ENCODE measurements at places on chromosomes 11 and 22.

GRCh38 chr22:46914481-46914880 lies 152.0 kb downstream of the TBC1D22A start:
- DNase-seq = no peak

DNA sequence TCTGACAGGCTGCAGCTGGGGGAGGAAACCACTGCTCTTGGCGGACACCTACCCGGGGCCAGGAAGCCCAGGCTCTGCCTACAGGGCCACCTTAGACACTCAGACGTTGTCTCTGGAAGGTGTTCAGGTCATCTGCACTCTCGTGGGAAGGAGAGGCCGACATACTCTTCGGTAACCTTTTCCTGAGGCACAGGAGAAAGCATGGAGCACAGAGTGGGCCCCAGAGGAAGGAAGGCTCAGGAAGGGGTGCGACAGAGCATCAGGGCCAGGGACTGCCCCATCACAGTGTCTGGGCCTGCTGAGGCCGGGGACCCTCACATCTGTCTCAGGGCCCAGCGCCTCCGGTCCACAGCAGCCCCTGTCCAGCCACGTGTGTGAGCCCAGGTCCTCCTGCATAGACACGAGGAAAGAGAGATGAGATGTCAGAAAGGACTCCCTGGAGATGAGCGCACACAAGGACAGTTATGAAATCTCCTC lies 18.2 kb upstream of the TUB start:
- DNase-seq = no peak

GRCh38 chr11:107430525-107430924 lies 27.1 kb downstream of the CWF19L2 start:
- no peak for DNase-seq

GRCh38 chr11:63503492-63503891 lies 2.4 kb upstream of the LGALS12 start:
- DNase-seq = peak; percentile 64

DNA sequence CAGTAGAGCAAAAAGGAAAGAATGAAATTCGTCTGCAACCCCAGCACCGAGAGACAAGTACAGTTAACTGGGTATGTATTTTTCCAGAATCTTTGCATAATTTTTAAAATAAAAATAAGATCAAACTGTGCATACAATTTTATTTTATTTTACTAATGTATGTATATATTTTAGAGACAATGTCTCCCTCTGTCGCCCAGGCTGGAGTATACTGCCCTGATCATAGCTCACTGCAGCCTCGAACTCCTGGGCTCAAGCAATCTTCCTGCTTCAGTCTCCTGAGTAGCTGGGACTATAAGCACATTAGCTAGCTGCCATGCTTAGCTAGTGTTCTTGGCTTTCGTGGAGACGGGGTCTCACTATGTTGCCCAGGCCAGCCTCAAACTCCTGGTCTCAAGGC lies 18.8 kb upstream of the DRD2 start:
- DNase-seq = no peak

DNA sequence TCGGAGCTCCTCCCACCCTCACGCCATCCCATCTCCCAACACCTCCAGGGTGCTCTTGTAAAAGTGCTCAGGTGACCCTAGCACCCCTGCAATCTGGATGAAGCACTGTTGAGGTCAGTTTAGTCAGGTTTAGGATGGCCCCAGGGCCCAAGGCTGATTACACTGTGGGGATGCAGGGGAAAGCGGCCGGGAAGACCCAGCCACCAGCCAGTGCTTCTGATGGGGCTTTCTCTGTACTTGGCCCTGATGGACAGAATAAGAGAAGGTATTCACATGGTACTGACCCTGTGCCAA lies 28.7 kb downstream of the TPBGL start:
- DNase-seq = no peak

GRCh38 chr22:47678636-47679287 lies 916.3 kb downstream of the TBC1D22A start:
- no peak for DNase-seq

DNA sequence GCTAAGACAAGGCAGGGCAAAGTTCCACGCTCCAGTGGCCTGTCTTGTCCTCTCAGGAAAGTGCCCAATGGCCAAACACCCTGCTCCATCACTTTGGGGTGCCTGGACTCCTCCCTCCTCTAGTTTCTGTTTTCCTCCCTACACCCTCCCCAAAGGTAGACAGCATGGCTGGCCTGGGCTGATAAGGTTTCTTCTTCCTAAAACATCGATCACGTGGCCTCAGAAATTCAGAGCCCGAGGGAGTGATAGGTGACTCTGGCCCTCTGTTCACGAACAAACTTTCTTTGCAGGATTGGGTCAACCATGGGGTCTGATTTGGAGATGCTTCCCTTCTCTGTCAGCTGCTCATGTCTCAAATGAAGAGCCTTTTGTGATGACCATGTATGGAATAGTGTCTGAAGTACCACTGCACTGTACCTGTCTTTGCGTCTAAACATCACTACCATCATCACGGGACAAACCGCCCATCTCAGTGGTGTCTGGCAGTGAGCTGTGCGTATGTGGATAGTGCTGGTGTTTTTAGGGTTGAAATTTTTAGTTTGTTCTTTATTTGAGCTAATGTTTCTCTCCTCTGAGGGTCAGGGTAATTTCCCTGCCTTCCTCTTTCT lies 6.1 kb downstream of the MICAL2 start:
- no peak for DNase-seq

DNA sequence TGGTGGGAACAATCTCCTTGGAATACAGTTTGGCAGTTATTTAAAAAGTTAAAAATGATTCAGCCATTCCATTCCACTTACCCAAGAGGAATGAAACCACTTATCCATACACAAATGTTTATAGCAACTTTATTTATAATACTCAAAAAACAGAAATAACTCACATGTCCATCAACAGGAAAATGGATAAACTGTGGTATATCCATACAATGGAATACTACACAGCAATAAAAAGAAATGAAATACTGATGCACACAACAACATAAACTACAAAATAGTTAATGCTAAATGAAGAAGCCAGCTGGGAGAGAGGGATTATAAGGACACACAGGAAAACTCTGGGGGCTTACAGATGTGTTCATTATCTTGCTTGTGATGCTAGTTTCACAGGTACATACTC lies 64.7 kb downstream of the FCHSD2 start:
- DNase-seq = no peak

DNA sequence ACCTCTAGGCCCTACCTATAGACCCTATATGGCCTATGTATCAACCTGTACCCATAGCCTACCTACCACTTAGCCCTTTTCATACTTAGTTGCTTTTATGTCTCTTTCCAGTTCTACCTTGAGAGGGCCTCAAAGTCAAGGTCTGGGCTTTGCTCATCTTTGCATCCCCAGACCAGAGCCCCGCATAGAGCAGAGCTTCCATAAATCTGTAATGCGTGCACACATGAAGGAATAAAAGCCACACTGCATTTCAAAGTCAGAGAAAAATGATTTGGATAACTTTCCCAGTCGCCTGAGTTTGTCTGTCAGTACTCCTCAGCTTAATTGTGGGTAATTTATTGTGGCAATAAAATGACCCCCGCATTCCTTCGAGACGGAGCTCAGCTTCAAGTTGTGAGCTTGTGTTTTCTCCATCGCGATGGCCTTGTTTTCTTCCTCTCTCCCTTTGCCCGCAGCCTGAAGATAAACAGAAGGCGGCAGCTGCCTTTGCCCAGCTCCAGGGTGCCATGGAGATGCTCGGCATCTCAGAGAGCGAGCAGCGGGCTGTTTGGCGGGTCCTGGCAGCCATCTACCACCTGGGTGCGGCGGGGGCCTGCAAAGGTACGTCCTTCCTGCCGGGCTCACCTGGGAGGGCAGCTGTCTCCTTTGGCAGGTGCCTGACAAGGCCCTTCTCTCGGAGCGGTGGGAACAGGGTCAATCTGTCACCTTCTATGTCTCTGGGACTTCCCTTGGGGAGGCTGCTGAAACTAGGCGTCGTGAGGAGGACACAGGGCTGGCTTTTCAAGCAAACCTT lies 55.7 kb downstream of the MYO18B start:
- DNase-seq = no peak

DNA sequence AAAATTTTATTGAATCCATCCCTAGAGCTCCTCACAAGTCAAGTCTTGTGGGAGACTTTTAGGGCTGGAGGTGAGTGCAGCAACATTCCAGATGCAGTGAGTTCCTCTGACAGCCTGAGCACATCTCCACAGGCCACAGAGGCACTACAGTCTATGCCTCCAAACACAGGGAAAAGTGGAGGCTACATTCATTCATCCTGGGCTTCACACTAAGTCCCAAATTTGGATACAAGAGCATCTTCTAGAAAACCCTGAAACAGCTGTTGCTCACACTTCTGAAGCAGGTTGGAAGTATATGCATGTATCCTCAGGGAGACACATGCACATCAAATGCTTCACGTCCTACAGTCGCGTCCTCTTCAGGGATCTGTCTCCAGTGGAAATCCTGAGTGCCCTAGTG lies 1.2 kb downstream of the CD3D start:
- DNase-seq = no peak

GRCh38 chr11:65132238-65132987 lies 1.9 kb downstream of the SYVN1 start:
- DNase-seq = no peak

GRCh38 chr11:86902345-86902744 lies 52.9 kb downstream of the FZD4 start:
- DNase-seq = no peak

GRCh38 chr11:47539681-47540039 lies 13.3 kb downstream of the CELF1 start:
- DNase-seq = no peak

GRCh38 chr22:27247701-27248434 lies 553.7 kb downstream of the MN1 start:
- no peak for DNase-seq

GRCh38 chr11:120229451-120230424 lies 10.2 kb upstream of the POU2F3 start:
- DNase-seq = peak; percentile 75

- DNase-seq = no peak
These were observed 74.4 kb downstream of the NFAM1 start for GRCh38 chr22:42357634-42358296.

DNA sequence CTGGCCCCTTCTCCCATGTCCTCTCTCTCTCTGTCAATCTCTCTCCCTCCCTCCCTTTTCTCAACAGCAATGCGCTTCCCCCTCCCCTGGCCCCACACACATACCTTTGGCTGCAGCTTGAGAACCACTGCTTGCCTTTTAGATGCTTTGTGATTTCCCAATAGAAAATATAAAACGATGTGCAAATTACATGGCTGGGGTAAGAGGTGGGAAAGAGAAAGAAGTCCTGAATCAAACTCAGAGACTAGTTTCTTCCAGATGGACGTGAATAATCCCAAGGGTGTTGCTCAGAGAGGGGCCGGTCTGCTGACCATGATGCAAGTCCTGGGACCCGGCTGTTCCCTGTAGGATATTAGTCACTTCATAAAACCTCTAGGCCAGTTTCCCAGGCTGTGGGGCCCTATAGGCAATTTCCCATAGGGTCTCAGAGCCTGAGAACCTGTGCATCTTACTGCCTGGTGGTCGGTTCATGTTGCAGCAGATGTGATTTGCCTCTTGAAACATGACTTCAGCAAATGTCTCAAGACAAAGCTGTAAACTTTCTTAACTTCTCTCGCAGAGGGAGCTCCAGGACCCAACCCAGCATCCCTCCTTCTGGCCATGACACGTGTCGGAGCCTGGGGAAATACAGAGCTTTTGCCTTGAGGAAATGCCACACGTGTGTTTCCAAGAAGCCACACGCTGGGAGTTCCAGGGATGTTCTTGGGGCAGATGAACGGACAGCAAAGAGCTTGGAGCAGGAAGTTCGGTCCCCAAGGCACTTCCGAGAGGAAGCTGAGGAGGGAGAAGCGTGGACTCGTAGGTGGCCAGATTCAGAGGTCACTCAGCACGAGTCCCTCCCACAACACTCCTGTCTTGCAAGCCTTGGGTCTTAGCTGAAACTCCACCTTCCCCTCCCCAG lies 34.5 kb upstream of the ETS1 start:
- DNase-seq = no peak

DNA sequence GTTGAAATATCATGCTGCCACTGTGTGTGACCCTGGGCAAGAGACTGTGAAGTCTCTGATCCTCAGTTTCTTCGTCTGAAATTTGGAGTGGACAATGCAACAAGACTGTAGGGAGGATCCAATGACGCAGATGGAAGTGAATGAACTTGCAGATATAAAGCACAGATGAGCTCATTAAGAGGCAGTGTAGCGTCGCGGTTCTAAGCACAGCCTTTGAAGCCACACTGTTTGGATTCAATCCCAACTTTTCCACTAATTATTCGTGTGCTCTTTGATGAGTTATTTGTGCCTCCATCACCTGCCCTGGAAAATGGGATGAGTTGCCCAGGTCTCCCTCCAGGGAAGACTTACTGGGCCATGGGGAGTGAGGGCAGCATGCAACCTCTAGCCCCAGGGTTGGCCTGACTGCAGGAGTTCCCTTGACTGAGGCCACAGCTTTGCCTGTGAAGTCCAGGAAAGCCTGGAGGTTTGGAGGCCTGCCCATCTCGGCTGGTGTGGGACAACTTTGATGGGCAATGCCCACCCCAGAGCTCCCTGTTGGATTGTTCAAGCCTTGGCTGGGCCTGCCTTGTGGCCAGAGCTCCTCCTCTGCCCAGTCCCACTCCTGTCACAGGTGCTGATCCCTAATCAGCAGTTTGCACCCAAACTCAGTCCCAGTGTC lies 266.0 kb upstream of the B3GAT1 start:
- DNase-seq = no peak

- DNase-seq = no peak
These were observed 10.2 kb downstream of the ALDH3B2 start for GRCh38 chr11:67664213-67664585.

GRCh38 chr11:126334659-126335462 lies 20.6 kb upstream of the ST3GAL4 start:
- DNase-seq = no peak

- no peak for DNase-seq
These were observed 322.8 kb downstream of the GUCY1A2 start for GRCh38 chr11:106695506-106695905.

- no peak for DNase-seq
These were observed 66.8 kb downstream of the LRP5 start for GRCh38 chr11:68379206-68379605.

- no peak for DNase-seq
These were observed 378.8 kb downstream of the ETS1 start for GRCh38 chr11:128208329-128209137.

GRCh38 chr22:45686836-45687235 lies 15.2 kb downstream of the ATXN10 start:
- DNase-seq = no peak

GRCh38 chr11:70517988-70518907 lies 119.9 kb downstream of the CTTN start:
- no peak for DNase-seq

GRCh38 chr11:46277313-46277621 lies 195 bp upstream of the CREB3L1 start:
- no peak for DNase-seq

GRCh38 chr11:109298865-109299264 lies 123.1 kb upstream of the C11orf87 start:
- DNase-seq = no peak
